Endodermal cell (in vitro differentiated cells): ENCODE measurements at places on chromosomes 12 and 14. TPM values are rescaled to one million over a fixed set of nuclear protein-coding genes. Genes with fewer than 3 reads are reported as not detected.

DNA sequence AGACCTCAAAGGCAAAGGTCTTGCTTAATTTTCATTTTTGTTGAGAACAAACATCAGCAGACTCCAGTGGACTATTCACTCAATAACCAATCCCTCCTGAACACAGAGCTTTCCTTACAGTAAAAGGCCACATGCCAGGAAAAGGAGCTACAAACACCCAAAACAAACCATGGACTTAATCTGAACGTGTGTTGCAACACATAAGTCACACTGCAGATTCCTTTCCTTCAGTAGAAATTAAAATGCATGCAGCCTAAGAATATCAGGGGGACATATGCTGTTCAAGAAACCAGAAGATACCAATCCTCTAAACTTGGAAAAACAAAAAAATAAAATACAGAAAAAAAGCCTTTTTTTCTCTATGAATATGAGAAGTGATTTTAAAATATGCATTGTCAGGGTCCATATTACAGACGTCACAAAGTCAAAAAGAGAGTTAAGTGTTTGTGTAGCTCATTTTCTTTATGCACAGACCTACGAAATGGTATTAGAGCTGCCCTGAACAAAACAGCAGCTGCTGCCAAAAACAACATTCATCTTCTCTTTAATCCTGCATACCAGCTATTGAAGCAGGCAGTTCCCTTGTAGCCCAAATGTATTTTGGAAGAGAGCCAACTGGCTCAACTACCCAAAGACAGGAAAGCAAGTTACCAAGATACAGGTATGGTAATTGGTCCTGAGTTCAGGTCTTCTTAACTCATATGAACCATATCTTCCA, 26.2 kb downstream of the KITLG start:
- H3K27ac ChIP-seq: no peak overlapping the region
- no peaks in the 10 kb centered on the region for H3K27me3 ChIP-seq
- no peaks in the 10 kb centered on the region for H3K4me1 ChIP-seq
- no peaks in the 10 kb centered on the region for H3K36me3 ChIP-seq
- DNase-seq: no peak

DNA sequence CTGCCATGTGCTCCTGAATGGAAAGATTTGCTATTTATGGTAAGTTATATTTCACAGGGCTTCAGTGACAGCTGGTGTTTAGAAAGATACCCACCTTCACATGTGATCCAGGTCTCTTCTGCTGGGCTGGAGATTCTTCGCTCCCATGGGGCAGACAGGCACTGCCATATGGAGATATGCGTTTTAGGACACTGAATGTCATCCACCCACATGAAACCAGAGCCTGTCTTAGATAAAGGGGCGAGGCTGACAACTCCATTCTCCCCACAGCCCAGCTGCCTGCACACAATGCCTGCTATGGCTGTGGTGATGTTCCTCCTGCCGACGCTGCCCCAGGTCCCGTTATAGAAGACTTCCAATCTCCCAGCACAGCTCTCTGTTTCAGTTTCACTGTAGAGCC, 69.4 kb downstream of the ACSM4 start:
- DNase-seq: no peak
- H3K4me3 ChIP-seq: no peak overlapping the region
- no peaks in the 10 kb centered on the region for H3K36me3 ChIP-seq

DNA sequence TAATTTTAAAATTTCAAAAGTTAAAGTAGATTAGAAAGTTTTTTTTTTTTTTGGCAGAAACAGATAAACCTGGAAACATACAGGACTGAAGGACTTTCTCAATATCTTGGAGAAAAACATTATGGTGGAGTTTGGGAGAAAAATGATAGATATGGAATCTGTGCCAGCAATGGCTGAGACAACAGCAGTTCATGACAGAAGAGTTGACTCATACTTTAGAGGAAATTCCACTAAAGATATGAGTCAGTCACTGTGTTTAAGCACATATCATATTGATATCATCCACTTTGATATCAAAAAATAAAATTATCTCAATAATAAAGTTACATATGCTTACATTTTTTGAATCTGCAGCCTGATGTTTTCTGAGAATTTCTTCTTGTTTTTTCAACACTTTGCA, 193.9 kb upstream of the OR4E1 start:
- no peaks in the 10 kb centered on the region for H3K36me3 ChIP-seq
- peaks cover under 1% of the 10 kb centered on the region for H3K27me3 ChIP-seq
- H3K4me1 ChIP-seq: no peaks in the 10 kb centered on the region
- no peak overlapping the region for H3K4me3 ChIP-seq

The FAM186B gene
- total RNA-seq: 0.22 to 0.57 TPM in 2 of 3 replicates, not detected in the other

The GUCY2C gene
- total RNA-seq: 2.4 and 2.6 TPM in 2 replicates
